NCI-H1694 treated with DMSO at 0.1 percent for 48 hours (cell line): ENCODE measurements at places on chromosomes 1 and 21.

DNA sequence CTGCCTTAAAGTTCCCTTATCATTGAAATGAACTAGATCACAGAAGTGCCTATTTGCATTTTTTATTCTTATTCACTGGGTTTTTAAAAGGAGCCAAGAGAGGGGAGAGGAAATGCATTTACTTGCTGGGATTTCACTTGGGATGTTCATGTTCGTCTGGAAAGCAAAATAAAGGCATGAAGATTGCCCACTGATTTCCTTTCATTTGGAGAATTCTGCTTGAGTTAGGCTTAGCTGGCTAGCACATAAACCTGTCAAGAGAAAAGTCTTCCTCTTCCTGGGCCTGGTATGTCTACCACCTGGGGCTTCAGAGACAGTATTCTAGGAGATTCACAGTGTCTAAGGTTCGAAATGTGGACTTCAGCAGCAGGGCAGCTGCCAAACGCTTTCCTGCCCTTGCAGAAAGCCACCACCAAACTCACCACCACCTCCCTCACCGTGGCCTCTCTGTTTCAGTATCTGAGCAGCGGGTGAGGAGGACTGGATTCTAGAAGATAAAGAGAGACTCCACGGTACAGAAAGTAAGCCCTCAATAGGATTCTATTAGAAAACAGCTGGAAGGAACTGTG, 44.5 kb downstream of the HIVEP3 start:
- no peak for DNase-seq

- DNase-seq, result no peak
Measured at GRCh38 chr1:15852036-15852827, 4.7 kb downstream of the SPEN start.

- DNase-seq, result no peak
Measured at GRCh38 chr1:247849616-247850015, 7.4 kb upstream of the TRIM58 start.

DNA sequence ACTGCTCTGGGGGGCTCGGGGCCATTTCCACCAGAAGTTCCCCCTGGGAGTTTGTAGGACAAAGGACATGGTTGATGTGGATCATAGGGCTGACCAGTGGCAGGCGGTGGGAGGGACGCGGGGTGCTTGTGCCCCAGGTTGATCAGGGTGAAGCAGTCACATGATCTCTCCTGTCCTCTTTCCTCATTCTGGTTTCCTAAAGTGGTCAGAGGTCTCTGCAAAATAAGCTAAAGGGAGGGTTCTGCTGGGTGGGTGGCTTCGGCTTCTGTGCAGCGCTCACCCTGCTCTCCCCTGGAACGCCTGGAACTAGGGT, 9.2 kb downstream of the PDXK start:
- no peak for DNase-seq

DNA sequence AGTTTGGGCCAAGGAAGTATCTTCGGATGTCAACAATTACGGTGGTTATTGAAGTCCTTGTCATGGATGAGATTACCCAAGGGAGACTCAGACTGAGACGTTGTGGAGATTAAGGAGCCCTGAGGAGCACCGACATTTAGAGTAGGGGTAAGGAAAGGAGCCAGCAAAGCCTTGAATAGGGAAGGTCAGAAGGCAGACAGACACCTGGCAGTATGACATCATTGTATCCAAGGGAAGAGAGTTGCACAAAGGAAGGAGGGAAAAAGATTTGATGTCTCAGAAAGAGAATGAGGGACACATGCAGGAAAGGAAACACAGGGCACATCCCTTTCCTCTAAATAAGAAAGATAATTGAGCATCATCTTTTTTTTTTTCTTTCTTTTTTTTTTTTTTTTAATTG, 11.7 kb downstream of the LAMC2 start:
- no peak for DNase-seq

DNA sequence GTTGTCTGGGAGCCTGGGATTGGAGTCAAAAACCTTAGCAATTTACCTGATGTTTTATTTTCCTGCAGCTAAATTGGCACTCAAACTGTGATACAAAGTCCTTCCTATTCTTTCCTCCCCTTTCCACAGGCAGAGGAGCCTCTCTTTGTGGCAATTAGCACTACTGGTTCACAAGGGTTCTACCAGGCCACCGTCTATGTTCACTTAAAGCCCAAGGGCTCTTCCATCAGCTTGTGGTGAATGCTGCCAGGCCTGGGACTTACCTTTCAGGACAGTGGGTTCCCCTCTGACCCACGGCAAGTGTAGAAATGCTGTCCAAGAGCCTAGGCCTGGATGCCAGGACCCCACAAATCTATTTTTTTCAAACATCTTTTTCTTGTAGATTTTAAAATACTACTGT, 251.9 kb upstream of the B3GALT2 start:
- no peak for DNase-seq

- DNase-seq, result no peak
Measured at GRCh38 chr1:180953291-180954004, 40.8 kb downstream of the KIAA1614 start.

DNA sequence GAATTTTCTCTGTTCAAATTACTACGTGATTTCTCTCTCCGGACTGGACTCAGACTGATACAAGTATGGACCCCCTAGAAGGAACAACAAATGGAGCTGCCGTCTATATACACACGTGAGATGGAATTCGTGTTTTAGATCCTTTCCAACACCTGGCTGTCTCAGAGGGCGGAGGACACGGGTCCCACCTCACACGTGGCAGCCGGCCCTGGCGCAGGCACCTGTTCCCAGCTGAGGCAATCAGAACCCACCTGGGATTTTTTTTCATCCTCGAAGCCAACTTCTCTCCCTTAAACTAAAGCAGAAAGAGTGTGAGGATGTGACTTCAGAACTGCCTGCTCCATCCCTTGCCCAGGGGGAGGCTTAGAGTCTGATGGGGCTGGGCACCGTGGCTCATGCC, 34.1 kb upstream of the SCCPDH start:
- no peak for DNase-seq

- no peak for DNase-seq
Measured at GRCh38 chr1:109331113-109331512, 24.3 kb upstream of the MYBPHL start.

DNA sequence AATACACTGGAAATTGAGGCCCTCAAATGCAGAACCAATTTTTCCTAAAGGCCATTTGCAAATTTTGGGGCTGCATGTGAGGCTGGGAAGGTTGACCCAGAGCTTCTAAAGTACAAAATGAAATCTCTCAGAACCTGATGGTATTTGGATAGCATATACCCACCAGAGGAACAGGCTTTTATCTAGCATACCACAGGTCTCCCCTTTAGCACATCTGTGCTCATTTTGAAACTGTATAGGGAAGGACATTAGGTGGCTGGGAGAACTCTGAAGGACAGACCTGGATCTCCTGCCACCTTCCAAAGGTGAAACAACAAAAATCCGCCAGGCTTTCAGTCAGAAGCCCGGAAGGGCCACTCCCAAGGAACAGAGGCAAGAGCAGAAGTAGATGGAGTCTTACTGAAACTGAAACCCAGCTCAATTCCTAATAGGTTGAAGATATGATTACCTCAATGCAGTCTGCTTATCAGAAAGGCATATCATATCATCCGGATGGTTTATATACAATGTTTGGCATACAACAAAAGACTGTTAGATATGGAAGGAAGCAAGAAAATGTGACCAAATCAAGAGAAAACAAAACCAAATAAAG, 11.6 kb downstream of the CD55 start:
- DNase-seq, result no peak

DNA sequence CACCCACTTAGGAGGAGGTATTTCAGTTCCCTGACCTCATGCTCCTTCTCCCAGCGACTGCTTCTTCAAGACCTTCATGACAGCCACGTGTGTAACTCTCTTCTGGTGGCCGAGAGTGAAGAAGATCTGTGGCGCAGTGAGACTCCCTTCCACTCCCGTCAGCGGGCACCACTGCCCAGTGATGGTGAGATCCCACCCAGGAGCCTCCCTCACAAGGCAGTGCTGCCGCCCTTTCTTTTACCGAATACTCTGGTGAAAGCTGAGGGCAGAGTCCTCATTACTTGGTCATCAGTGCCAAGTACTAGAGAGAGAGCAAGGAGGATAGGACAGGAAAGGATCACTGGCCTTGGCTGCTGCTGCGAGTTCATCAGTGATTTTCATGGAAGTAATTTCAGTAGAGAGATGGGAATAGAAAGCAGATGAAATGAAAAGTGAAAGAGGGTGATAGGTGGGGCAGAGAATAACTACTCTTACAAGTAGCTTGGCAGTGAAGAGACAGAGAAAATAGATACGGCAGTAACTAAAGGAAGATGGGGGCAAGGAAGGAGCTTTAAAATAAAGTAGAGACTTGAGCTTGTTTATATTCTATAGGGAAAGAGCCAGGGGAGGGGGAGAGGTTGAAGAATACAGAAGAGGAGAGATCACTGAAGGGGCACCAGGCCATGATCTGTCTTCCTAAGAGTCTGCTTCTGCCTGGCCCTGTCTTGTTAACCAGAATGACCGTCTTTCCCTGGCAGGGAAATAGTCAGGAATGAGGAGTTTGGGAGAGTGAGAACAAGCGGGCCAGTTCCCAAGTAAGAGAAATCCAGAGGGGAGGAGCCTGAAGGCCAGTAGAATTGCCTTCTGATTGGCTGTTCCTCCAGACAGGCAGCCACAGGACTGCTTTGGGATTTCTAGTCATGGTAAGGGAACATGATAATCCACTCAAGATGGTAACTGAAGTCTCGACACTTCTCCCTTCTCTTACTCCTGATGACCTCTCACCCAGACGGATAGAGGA, 18.3 kb downstream of the HYI start:
- DNase-seq, result no peak

GRCh38 chr1:98045211-98045766, 124.5 kb upstream of the DPYD start:
- no peak for DNase-seq

DNA sequence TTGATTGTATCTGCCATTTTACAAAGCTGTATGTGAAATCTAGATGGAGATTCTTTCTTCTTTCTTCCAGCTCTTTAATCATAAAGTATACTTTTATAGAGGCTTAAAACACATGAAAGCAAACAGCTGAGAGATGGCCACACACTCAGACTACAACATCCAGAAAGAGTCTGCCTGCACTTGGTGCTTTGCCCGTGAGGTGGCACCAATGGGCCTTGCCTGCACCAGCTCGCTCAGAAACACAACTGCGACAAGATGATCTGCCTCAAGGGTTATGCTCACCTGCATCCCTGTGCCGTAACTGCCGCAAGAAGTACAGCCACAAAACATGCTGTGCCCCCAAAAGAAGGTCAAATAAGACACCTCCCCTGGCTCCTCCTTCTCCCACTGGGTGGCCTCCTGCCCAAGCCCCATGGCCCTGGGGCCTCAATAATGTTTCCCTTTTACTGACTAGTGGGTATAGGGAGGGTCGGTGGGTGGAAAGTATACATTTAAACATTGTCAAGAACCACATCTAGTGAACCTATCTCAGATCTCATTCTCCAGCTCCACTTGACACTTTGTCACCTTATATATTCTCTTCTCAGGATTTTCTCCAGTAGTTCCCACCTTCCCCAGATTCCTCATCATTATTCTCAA, 66.7 kb upstream of the ANGPTL3 start:
- peak; percentile 16 for DNase-seq

DNA sequence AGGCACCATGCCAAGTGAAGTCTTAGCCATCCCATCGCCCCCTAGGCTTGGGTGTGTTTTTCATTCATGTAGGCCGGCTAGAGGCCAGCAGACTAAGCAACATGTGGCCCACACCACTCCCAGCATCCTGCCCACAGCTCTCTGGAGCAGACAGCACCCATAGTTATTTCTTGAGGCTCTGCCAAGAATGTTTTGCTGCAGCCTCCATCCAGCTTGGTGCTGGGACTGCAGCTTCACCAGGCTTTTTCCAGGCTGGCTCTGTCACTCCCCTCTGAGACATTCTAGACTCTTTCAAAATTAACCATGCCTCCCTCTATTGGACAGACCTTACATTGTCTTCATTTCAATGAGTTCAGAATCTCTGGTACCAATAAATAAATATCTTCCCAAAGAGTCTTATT, 104.2 kb downstream of the DUSP10 start:
- DNase-seq, result no peak

DNA sequence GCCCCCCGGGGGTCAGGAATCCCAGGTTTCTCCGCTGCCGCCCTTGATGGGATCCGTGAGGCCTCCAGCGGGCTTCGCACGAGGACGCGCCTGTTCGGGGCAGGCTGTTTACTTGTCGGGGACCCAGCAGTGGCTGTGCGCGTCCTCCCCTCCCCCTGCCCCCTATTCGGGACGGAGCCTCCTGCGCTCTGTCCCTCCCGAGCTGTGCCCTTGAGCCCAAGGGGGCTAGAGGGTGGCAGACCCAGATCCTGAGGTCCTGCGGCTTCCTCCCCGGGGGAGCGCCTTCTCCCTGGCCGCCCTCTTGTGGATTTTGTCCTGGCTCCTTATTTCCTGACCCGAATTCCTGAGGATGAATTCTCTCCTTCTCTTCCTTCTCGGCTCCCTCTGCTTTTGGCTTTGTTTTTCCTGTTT, 38.4 kb downstream of the PIK3CD start:
- no peak for DNase-seq

DNA sequence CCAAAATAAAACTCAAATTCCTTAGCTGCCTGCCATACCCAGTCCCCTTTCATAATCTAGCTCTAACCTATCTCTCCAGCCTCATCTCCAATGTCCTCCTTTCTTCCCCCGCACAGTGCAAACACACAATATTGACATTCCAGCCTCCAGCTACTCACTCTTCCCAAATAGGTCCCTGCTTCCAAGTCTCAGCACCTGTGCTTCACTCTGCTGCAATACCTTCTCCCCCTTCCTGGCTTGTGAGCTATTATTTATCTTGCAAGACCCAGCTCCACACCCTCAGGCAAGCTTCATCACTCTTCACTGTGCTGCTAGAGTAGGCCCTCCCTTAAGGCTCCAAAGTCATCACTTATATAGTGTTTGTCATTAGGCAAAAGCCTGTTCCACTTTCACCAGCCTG, 9.7 kb downstream of the PLPP3 start:
- DNase-seq, result no peak

DNA sequence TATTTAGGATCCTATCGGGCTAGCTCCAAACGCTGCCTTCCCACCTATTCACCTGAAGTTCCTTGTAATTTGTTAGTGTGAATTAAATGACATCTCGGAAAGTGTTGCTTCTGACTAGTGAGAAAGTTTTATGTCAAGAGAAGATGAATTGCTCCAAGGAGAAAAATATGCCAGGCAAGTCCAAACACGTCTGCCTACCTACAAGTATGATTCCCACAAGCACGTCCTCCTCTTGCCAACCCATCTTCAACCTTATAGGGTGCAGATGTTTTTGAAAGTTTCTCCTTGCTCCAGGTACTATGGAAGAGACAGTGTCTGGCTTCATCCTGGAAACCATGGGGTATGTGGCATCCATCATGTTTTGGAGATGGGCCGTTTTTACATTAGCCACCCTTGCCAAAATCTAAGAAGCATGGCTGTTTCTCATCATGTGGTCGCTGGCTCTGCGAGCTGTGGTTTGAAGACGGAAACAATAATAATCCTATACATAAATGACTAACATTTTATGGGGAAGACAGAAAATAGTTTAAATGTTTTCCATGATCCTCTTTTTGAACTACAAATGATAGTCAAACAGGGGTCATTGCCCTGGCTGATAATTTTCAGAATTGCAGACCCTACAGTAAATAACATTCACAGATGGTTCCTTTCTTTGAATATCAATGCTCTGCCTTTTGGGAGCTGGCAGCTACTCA, 505.8 kb downstream of the SMYD3 start:
- DNase-seq, result no peak
